ENCODE measurements at places on chromosomes 16 and 17. TPM values are rescaled to one million over a fixed set of nuclear protein-coding genes. Genes with fewer than 3 reads are reported as not detected.

C16orf92 gene
- not detected for total RNA-seq

BIRC5 gene
- 138 TPM for total RNA-seq

MPP3 gene
- 9.6 TPM for total RNA-seq

MAFG gene
- total RNA-seq: 64.3 TPM

IL34 gene
- not detected for total RNA-seq

GRCh38 chr16:73599870-73600269 lies 551.9 kb upstream of the ZFHX3 start:
- no peak for DNase-seq

- no peak for DNase-seq
Measured at GRCh38 chr16:16122264-16122663, 101.0 kb downstream of the ABCC6 start.

GRCh38 chr17:68094481-68095078 lies 59.0 kb downstream of the KPNA2 start:
- no peak for DNase-seq

- no peak for DNase-seq
Measured at GRCh38 chr17:77822302-77823030, 136.0 kb upstream of the TNRC6C start.

DNA sequence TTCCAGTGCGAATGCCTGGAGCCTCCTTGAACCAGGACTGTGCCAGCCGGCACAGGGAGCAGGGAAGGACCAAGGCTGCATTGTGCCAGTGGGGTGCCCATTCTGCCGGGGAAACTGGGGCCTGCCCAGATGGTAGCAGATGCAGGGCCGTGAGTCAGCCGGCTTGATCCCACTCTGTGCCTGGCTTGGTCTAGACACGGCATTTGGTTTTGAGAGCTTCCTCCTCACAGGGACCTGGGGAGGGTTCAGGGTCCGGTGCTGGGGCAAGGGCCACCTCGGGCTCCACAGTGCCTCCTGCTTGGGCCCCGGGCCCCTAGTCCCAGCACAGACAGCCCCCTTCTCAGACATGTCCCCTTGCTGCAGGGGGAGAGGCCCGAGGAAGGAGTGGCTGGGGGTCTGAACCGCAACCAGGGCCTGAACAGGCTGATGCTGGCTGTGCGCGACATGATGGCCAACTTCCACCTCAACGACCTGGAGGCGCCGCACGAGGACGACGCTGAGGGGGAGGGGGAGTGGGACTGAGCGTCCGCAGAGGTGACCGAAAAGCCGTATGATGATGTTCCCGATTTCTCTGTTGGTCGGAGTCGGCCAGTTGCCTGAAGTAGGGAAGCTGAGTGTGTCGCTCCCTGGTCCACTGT lies 7.8 kb upstream of the MC1R start:
- DNase-seq: no peak

DNA sequence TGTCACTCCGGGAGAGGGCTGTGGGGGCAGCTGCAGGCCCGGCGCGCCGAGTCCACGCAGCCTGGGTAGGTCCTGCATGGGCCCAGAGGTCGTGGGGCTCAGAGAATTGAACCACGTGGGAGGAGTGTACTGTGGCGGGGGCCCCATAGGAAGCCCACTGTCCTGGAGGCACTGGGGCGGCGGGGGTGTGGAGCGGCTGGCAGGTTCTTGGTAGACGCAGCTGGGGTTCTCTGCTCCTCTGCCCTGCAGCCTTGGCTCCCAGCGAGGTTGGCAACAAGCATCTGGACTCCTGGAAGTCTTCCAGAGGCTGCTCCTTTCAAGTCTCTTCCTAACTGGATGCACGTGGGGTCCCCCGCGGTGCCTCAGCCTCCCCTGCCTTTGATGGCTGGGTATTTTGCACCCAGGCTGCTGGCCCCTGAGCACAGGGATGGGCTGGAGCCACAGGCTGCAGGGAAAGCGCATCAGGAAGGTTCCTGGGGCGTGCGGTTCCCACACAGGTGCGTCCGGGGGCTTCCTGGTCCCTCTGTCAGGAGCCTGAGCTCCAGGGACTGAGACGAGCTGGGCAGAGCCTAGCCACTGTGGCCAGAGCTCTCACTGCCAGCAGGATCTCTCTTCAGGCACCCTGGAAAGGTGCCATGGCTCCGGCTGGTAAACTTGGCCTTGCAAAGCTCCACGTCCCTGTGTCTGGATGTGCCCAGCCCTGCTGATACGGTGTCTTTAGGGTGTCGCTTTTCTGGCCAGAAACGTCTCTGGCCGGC lies 9.3 kb downstream of the KCTD5 start:
- no peak for DNase-seq

DNA sequence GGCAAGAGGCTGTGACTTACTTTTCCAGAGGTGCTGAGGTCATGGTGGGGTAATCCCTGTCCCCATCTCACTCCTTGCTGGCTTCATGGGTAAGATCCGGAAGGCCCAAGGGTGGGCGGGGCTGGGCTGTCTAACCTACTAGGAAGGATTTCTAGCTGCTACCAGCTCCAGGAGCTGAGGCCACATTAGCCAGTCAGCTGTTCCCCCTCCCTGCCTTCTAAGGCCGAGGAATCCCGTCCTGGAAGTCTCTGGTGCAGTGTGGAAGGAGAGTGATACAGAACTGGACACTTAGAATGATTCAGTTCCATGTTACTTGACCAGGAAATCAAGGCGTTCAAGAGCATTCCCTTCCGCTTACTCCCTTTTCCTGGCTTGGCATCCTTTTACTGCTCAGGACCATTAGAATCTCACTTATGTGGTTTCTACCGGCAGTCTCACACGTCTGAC lies 8.9 kb downstream of the GNGT2 start:
- DNase-seq: no peak

GRCh38 chr17:34406226-34406625 lies 43.2 kb upstream of the CCL1 start:
- DNase-seq: no peak
